NCI-H1417 (cell line): ENCODE measurements at places on chromosomes 6 and 20.

- no peak for DNase-seq
These were observed 1.2 kb downstream of the BRPF3 start for GRCh38 chr6:36197739-36198221.

- DNase-seq = no peak
These were observed 143.8 kb downstream of the F13A1 start for GRCh38 chr6:6176586-6177228.

- DNase-seq = no peak
These were observed 423.8 kb upstream of the ID4 start for GRCh38 chr6:19413323-19413722.

- DNase-seq = no peak
These were observed 30.0 kb upstream of the QKI start for GRCh38 chr6:163384510-163384909.

GRCh38 chr20:61772828-61773631, 292.7 kb downstream of the TAF4 start:
- DNase-seq = no peak
